ENCODE measurements at places on chromosomes 13 and 19.

GRCh38 chr13:64482373-64482772, 2747.8 kb downstream of the PCDH9 start:
- DNase-seq, result no peak

DNA sequence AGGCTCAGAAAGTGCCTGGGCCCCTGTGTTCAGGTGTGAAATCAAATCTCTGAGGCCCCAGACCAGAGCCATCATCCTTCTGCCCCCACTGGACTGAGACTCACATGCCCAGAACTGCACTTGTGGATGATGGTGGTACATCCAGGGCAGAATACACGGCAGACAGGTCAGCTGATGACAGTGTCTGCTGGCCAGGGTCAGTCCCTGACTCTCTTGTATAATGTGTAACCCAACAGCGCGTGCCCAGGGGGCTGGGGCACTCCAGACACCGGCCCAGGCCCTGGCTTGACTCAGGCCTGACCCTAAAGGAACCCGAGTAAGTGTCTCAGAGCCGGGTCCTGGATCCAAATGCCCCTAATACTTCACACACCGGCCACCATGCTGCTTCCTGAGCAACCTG, 37.4 kb upstream of the GATAD2A start:
- DNase-seq, result no peak

DNA sequence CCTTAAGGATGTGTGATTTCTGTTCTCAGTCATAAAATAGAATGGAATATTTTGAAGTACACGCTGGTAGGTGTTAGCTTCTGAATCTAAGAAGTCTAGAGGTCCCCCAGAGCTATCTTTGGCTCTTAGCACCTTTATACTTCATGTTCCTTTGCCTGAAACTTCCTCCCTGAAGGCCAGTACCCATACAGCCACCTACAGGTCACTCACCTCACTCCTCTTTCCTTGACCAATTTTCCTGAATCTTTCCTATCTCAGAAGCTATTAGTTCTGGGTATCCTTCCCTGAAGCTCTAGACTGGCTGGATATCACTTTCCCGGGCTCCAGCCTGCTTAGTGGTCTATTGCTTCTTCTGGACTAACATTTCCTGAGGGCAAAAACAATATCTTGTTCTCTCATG, 93.4 kb upstream of the EDNRB start:
- no peak for DNase-seq

- no peak for DNase-seq
These were observed 725 bp downstream of the FAM124A start for GRCh38 chr13:51222686-51223559.

DNA sequence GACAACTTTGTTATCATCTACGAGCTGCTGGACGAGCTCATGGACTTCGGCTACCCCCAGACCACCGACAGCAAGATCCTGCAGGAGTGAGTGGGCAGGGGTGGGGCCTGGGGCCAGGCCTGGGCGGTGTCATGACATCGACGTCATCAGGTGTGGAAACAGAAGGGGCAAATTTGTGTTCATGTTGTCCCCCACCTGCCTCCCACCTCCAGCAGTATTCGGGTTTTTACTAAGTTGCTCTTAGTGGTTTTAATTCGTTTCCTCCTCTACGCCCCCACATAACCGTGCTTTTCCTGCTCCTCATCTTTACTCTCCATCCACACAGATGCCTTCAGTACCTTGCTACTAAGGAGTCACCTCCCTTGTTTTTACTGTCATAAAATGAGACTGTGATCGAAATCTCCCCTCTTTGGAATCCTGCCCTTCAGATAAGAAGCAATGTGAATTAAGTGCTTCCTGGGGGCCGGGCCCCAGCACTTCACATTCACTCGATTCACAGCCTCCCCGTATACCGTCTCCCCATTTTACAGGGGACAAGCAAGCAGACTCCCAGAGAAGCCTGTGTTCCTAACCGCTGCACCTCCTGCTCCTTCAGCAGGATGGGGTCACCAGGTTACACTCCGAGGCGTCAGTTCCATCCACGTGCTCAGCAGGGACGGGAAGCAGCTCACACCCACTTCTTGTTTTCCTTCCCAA, 10.5 kb downstream of the AP1M1 start:
- no peak for DNase-seq

DNA sequence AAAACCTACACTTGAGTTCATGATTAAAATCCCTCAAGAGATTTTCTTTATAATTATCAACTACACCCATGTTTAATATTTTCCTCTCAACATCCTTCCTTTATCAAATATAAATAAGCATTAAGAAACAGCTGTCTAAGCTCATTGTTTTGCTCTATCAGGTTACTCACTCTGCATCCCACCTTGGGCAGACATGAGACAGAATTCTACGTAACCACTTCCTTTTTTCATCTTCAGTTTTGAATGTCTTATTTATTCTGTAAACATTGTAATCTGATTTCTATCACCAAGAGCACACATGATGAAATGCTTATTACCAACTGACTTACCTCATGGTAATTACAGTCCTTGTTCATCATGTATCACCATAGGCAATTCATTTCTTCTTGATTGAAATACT, 1256.6 kb upstream of the ATXN8OS start:
- no peak for DNase-seq

DNA sequence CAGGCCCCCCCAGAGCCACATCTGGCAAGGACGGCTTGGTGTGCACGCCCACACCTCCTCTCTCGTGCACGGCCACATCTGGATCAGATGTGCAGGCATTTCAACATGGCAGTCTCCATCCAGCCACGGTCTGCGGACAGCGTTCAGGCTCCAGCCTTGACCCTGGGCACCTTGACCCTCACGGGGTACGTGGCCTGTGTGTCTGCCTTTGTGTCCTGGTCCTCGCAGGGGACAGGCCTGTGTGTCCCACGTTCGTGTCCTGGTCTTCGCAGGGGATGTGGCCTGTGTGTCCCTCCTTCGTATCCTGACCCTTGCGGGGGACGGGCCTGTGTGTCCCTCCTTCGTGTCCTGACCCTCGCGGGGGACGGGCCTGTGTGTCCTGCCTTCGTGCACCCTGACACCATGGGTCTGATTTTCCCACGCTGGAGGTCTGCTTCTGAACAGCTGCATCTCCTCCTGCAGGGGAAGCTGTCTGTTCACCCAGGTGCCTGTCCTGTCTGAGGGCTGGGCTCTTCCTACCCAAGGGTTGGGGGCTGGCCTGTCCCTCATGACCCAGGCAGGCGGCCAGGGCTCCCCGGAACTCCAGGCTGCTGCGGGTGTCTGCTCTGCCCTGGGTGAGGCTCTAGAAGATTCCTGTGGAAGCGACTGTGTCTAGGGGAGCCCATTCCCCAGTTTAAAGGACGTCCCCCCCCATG, 25.3 kb downstream of the RASA3 start:
- DNase-seq, result no peak

GRCh38 chr13:87453244-87453643, 217.9 kb upstream of the SLITRK5 start:
- no peak for DNase-seq

DNA sequence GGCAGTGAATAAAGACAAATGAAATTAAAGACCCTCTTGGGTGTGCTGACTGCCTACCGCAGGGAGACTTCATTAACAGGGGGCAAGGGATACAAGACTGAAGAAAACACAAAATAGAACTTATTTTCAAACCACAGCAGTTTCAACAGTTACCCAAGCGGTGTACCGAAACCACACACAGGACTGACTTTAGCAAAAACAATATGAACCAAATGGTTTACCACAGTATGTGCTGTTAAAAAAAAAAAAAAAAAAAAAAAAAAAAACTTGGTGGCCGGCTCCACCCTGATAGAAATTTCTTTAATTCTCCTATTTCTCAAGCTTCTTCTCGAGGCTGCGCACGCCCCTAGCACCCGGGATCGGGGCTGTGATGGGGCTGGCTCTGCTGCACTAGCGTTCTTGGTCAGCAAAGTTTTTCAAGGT, 42.6 kb downstream of the KLF2 start:
- no peak for DNase-seq

DNA sequence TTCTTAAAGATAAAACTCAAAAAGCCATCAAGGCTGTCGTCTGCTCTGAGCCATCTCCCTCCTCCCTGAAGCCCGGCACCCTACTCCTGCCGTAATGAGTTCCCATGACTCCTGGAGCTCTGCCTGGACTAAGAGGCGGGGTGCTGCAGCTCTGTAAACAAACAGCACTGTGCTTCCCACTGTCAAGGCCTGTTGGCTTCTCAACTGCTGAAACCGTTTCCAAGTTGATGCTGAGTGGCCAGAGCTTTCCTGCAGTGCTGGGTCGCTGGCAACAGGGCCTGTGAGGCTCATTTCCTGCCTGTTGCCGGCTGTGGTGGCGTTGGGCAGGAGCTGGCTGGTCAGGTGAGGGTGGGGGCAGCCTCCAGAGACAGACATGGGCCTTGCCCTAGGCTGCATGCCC, 26.7 kb upstream of the ISYNA1 start:
- DNase-seq, result peak; percentile 60

DNA sequence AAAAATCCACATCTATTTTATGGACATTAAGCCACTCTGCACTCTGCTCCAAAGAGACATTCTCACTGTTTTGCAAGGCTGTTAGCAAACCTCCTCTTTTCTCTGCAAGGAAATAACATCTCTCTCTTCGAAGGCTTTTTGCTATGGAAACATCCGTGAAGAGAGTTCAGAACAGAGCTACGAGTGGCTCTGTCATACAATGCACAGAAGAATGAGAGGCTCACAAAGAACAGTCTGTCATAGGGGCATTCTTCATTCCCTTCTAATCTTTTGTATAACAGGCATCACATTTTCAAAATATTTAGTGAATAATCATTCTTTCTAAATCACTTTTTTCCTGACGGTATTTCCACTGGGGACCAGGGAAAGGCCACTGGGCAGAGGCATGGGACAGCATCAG, 346.1 kb downstream of the IRS2 start:
- no peak for DNase-seq

GRCh38 chr19:6416658-6417405, 7.8 kb downstream of the KHSRP start:
- DNase-seq, result no peak

- no peak for DNase-seq
These were observed 26.5 kb downstream of the SH3GL1 start for GRCh38 chr19:4373601-4374497.

- no peak for DNase-seq
These were observed 10.5 kb upstream of the SMG9 start for GRCh38 chr19:43765109-43765876.

DNA sequence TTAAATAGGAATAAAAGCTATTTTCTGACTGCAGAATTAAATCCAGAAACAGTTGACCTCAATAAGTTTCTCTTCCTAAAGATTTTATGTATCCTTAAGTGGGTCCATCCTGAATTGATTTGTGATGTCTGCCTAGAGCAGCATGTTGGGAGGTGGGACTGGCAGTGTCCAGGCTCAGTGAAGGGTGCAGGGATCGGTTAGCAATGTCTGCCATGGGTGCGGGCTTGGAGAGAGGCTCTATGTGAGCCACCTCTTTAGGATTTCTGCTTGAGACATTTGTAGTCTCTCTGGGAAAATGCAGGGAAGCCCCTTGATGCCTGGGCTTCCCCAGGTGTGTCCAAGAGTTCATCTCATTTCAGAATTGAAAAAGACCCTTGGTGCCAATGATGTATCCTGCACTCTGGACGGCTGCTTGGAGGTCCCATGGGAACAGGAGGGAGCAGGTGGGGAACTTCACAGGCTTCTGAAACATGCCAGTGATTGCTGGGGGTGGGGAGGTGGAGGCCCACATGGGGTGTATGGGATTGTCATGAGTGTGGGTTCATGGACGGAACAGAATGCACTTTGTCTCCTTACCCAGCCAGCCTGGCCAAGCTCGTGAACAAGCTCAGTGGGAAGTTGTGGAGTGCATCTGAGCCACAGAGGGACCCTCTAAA, 6.2 kb upstream of the COLGALT1 start:
- no peak for DNase-seq

DNA sequence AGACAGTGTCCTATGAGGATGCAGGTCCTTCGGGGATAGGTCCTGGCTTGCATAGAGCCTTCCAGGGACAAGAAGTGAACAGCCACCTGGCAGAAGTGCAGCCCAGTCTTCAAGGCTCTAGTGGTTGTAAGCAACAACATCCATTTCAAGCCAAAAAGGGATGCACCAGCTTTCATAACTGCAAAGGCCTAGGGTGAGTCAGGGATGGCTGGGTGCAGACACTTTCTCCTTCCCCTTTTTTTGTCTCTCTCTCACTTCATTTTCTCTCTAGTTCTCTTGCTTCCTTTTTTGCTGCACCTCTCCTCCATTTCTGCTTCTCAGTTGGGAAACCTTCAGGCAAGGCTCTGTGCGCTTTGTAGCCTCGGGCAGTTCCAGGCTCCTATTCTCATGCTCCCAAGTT, 196.2 kb upstream of the ZNF536 start:
- no peak for DNase-seq

DNA sequence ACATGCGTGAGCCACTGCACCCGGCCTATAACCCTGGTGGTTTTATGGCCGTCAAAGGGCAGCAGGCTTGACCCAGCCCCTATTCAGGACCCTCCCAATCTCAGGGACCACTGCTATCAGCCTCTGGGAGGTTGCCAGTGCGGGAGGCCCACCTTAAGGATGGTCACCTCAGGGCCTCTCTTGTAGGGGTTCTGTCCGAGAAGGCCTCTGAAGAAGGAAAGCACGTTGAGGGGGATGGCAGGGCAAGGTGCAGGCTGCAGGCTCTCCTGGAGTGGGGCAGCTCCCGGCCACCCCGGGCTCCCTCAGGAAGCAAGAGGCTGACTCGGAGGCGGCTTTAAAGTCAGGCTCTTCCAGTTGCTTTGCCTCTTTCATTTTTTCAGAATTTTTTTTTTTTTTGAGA, 6.0 kb upstream of the GRTP1 start:
- DNase-seq, result no peak

DNA sequence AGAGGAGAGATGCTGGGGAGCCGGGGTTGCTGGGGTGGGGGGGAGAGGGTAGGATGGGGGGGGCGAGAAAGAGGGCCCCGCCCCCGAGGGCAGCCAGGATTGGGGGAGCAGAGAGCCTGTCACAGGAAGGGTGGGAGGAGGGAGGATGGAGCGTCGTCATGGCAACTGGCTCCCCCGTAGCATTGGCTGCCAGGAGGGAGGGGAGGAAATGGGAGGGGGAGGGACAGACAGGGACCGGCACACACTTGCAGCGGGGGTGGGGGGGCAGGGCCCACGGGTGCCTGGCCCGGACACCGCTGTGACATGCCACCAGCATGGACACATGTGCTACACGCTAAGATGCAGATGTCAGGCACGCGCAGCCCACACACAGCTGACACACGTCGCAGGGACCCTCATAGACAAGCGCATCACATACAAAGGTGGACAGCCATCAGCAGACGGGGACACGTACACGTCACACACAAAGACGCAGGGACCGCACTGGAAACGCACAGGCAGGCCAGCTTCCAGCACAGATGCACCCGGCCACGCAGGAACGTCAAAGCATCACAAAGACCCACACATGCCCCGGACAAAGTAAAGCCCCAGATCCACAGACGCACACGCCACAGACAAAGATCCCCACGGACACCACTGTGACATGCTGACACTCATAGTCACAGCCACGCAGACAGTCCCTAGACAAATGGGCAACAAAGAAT, at the start of gene LMTK3:
TSS of gene LMTK3 (minus strand) at position 36 of the 704 bp plus-strand sequence. CDS start 259 bp downstream, outside the sequence.
- peak; percentile 24 for DNase-seq

- DNase-seq, result no peak
These were observed 19.6 kb downstream of the OLFM2 start for GRCh38 chr19:9916719-9917118.

DNA sequence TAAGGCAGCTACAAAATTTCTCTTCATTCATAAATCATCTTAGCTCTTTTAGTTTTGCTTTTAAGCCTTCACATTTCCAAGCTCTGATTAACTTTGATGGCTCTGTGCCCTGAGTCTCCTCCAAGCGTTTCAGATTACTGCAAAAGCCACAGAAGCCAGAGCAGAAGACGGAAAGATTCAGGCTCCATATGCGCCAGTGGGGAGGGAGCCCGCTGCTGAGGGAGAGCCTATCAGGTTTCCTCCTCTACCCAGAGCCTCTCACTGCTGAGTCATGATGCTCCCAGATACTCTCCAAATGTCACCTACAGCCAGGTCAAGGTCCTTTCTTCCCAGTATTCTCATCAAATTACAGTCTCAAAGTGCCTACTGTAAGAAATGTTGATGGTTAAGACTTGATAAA, 193.6 kb downstream of the RAP2A start:
- DNase-seq, result no peak
